ENCODE measurements at places on chromosomes 4 and X. TPM values are rescaled to one million over a fixed set of nuclear protein-coding genes. Genes with fewer than 3 reads are reported as not detected.

Gene CFAP47
- 0.17 TPM for total RNA-seq

Gene TNIP3
- total RNA-seq, result not detected

Gene FRG2
- not detected for total RNA-seq

Gene CASK
- total RNA-seq, result 173 TPM

Gene TLR6
- total RNA-seq, result not detected

Gene DUSP21
- total RNA-seq, result not detected

Gene TMPRSS11D
- total RNA-seq, result not detected

Gene CAPN6
- not detected for total RNA-seq

Gene GPM6B
- total RNA-seq, result 516 TPM

Gene RBMXL3
- not detected for total RNA-seq

Gene CCKAR
- total RNA-seq, result not detected

Gene GASK1B
- 0.07 TPM for total RNA-seq

Gene ZNF732
- 1.3 TPM for total RNA-seq

Gene GAGE2A
- not detected for total RNA-seq
